ENCODE measurements at places on chromosomes 5 and 9.
A peak's percentile ranks its signal among the peaks of the same experiment; 100 is the strongest.

DNA sequence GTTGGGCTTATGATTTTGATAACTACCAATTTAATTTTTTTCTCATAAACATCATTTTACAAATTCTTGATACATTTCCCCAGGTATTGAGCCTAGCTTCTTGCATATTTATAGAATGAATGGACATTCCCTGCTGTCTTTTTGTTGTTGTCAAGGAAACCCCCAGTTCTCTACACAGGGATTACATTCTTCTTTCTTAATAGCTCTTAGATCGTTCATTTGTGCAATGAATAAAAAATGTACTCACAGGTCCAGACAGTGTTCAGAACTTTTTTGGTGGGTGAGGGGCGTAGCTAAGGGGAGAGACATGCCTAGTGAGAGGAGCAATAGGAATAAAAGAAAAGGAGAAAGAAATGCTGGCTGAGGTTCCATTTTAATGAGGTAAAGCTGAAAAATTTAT, 58.6 kb downstream of the VCAN start:
- no peaks in the 10 kb centered on the region for H3K27me3 ChIP-seq
- no peaks in the 10 kb centered on the region for H3K36me3 ChIP-seq
- no peak for DNase-seq
- no peak overlapping the region for H3K27ac ChIP-seq

DNA sequence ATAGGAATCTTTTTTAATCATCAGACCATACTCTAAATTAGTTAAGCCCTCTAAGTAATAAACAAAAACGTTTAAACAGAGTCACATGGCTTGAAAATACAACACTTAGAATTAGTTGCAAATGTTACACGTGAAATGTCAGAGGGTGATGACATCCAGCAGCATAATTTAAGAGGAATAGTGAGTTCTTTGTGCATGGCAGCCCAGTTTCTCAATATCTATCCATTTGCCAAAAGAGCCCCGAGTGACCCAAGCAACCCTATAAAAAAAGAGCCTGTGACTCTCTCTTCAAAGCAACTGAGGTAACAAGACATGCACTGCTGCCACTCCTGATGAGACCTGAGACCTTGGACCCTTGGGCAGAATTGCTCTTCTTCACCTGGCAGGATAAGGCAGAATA, 96.9 kb upstream of the RASA1 start:
- H3K36me3 ChIP-seq = no peaks in the 10 kb centered on the region
- H3K27ac ChIP-seq = no peak overlapping the region
- H3K27me3 ChIP-seq = no peaks in the 10 kb centered on the region
- no peak for DNase-seq

- H3K4me3 ChIP-seq = no peak overlapping the region
- no peaks in the 10 kb centered on the region for H3K4me1 ChIP-seq
- H3K27me3 ChIP-seq = no peaks in the 10 kb centered on the region
- no peaks in the 10 kb centered on the region for H3K36me3 ChIP-seq
- no peak for DNase-seq
Observed at GRCh38 chr5:88548136-88548805, 279.6 kb upstream of the TMEM161B start.

DNA sequence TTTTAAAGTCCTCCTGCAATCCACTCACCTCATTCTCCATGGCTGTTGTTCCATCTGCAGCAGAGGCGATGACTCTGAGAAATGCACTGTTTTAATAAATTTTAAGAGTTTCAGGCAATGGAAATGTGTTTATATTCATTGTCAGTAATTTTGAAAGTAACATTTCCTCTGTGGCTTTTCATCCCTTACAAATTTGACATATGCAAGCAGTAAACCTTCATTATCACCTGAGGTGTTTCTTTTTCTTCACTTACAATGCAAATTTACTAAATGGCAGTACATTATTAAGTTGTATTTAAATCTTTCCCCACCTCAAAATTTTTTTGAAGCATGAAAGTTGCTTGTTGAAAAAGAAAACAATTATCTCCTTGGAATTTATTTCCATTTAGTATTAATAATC, 136.9 kb downstream of the DIRAS2 start:
- no peak for DNase-seq
- no peak overlapping the region for H3K4me3 ChIP-seq
- H3K27ac ChIP-seq = no peak overlapping the region
- peaks cover 4% of the 10 kb centered on the region for H3K4me1 ChIP-seq
- no peaks in the 10 kb centered on the region for H3K36me3 ChIP-seq
- H3K27me3 ChIP-seq = no peaks in the 10 kb centered on the region

- H3K4me3 ChIP-seq = no peak overlapping the region
- H3K27me3 ChIP-seq = no peaks in the 10 kb centered on the region
- H3K36me3 ChIP-seq = no peaks in the 10 kb centered on the region
- H3K27ac ChIP-seq = no peak overlapping the region
- no peaks in the 10 kb centered on the region for H3K4me1 ChIP-seq
Observed at GRCh38 chr5:109533751-109534272, 124.0 kb upstream of the PJA2 start.

- H3K4me3 ChIP-seq = peak overlapping the region; percentile 56
- peaks cover 11% of the 10 kb centered on the region for H3K4me1 ChIP-seq
Observed at GRCh38 chr5:176810687-176811501, 535 bp downstream of the UNC5A start.

DNA sequence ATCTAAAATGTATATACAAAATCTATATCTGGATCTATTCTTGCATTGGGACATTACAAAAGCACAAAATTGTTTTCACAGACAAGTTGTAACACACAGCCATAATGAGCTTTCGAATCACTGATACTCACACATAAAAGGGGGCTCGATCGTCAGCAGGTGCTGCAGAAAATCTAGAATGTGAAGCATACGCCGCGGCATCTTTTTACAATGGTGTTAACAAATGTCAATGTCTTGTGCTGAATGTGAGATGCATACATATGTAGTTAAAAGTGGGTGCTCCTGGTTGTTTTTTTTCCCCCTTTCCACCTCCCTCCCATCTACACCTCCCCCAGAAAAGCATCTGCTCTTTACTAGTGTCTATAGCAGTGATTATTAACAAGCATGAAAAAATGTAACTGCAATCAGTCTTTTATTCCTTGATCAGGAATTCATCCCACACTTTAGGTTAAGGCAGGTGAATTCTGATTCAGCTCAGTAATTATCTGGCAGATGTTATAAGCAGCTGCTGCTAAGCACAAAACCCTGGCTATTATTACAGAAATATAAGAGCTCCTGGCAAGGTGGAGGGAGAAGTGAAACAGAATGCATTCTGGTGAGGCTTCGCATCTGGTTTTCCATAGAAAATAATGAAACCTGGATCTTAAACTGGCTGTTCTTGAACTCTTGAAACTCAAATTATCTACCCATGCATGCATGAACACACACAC, 114.1 kb downstream of the MPDZ start:
- no peaks in the 10 kb centered on the region for H3K27me3 ChIP-seq
- H3K36me3 ChIP-seq = no peaks in the 10 kb centered on the region
- H3K4me3 ChIP-seq = no peak overlapping the region
- H3K4me1 ChIP-seq = peaks cover 1% of the 10 kb centered on the region
- no peak overlapping the region for H3K27ac ChIP-seq
- DNase-seq = no peak

- H3K36me3 ChIP-seq = no peaks in the 10 kb centered on the region
Observed at GRCh38 chr5:113358696-113359095, 76.1 kb downstream of the TSSK1B start.

DNA sequence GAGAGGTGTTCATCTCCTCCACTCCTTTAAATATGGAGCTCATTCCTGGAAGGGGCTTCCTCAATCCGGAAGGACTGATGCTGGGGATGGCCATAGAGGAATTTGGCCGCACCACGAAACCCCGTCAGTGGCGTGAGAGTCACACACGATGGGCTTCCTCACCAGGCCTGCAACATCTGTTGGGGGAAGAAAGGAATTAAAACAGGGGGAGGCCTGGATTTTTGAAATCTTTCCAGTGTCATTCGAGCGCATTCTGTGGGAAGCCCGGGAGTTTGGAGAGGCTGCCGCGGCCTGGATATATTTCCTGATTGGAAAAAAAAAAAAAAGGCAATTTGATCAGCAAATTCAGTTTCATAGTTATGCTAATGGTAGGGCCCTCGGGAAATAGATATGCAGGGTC, 76.3 kb upstream of the ORM1 start:
- H3K4me1 ChIP-seq = no peaks in the 10 kb centered on the region
- H3K27ac ChIP-seq = no peak overlapping the region
- H3K4me3 ChIP-seq = no peak overlapping the region
- DNase-seq = no peak
- H3K27me3 ChIP-seq = no peaks in the 10 kb centered on the region

DNA sequence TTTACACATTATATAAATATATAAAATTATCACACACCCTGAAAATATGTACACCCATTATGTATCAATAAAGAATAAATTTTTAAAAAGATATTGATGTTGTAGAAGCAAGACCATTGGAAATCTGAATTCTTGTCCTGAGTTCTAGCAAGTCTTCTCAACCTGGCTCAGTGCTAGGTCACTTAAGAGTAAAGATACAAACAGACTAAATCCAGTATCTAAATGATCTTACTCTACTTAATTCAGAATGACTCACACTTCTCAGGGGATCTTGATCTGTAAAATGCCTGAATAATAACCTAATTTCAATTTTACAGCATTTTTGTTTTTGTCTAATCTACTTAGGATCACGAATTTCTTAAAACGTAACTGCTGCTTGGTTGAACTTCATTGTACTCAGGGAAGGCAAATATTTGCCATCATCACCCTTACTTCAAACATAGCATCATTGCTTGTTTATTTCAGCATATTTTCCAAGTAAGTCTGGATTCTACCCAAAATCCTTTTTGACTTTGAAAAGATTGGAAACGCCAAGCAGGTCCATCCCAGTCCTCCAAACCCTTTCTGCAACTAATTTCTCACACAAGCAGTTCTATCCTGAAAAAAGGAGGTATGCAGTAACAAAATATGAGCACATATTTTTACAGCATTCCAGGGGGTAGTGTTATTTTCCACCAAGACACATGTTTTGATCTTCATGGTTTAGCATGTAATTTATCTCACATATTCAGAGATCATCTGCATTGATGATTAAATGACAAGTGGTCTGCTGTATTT, 582.6 kb downstream of the PSAT1 start:
- H3K36me3 ChIP-seq = no peaks in the 10 kb centered on the region
- no peak for DNase-seq
- H3K4me1 ChIP-seq = no peaks in the 10 kb centered on the region
- no peaks in the 10 kb centered on the region for H3K27me3 ChIP-seq
- no peak overlapping the region for H3K4me3 ChIP-seq

- no peak overlapping the region for H3K27ac ChIP-seq
- H3K27me3 ChIP-seq = no peaks in the 10 kb centered on the region
- DNase-seq = no peak
- H3K4me1 ChIP-seq = no peaks in the 10 kb centered on the region
- no peak overlapping the region for H3K4me3 ChIP-seq
Observed at GRCh38 chr9:108045851-108046250, 556.3 kb upstream of the KLF4 start.

- peaks cover 1% of the 10 kb centered on the region for H3K4me1 ChIP-seq
- H3K36me3 ChIP-seq = no peaks in the 10 kb centered on the region
- DNase-seq = no peak
- H3K27ac ChIP-seq = no peak overlapping the region
- peak overlapping the region; percentile 54 for H3K4me3 ChIP-seq
Observed at GRCh38 chr9:95425910-95426551, 90.7 kb downstream of the PTCH1 start.

GRCh38 chr9:73269430-73270101, 117.9 kb downstream of the ANXA1 start:
- no peaks in the 10 kb centered on the region for H3K36me3 ChIP-seq
- no peaks in the 10 kb centered on the region for H3K27me3 ChIP-seq
- no peaks in the 10 kb centered on the region for H3K4me1 ChIP-seq
- no peak overlapping the region for H3K27ac ChIP-seq
- no peak for DNase-seq

GRCh38 chr5:99929067-99929805, 605.9 kb upstream of the FAM174A start:
- H3K27ac ChIP-seq = no peak overlapping the region
- no peaks in the 10 kb centered on the region for H3K4me1 ChIP-seq
- H3K27me3 ChIP-seq = no peaks in the 10 kb centered on the region
- H3K4me3 ChIP-seq = no peak overlapping the region
- no peak for DNase-seq
- H3K36me3 ChIP-seq = no peaks in the 10 kb centered on the region

- no peaks in the 10 kb centered on the region for H3K27me3 ChIP-seq
- H3K4me1 ChIP-seq = peaks cover 4% of the 10 kb centered on the region
- H3K27ac ChIP-seq = no peak overlapping the region
- H3K4me3 ChIP-seq = no peak overlapping the region
Observed at GRCh38 chr5:73321757-73322436, 126.7 kb downstream of the FOXD1 start.

- H3K27me3 ChIP-seq = no peaks in the 10 kb centered on the region
- DNase-seq = no peak
- no peak overlapping the region for H3K27ac ChIP-seq
- H3K4me3 ChIP-seq = no peak overlapping the region
- H3K4me1 ChIP-seq = no peaks in the 10 kb centered on the region
Observed at GRCh38 chr5:131386779-131387178, 122.9 kb downstream of the CDC42SE2 start.

DNA sequence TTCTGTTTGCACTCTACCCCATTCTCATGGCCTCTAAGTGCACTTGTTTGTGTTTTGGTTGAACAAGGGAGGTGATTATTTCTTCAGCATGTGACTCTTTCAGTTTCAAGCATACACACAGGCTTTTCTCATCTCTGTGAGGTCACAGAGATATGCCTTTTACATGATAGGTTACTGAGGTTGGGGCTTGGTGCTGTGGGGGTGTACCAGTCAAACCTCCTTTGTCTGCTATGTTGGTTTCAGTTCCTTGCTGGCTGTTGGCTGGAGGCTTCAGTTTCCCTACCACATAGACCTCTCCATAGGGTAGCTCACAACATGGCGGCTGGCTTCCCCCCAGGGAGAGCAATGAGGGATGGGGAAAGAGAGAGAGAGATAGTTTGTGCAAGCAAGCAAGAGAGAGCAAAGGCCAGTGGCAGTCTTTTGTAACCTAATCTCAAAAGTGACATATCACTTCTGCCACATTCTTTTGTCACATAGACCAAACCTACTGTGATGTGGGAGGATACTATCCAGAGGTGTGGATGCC, 96.7 kb upstream of the SEMA6A start:
- no peak overlapping the region for H3K4me3 ChIP-seq
- H3K27ac ChIP-seq = no peak overlapping the region
- H3K27me3 ChIP-seq = no peaks in the 10 kb centered on the region
- DNase-seq = no peak
- H3K4me1 ChIP-seq = no peaks in the 10 kb centered on the region

DNA sequence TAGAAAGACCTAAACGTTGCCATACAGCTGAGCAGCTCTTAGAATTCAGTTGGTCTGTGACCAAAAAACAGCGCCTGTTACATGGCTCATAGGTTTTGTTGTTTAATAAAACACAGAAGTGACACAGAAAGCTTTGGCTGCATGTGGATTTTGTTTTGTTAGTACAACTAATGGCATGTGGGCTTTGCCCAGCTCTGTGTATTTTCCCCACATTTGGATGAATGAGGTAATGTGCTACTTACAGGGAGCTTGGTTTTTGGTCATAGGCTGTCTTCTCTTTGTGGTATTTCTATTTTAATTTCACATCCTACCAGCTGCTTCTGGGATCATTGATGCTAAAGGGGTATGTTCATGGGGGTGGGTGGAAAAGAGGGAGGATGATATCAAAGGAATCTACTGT, 37.0 kb upstream of the POU4F3 start:
- no peaks in the 10 kb centered on the region for H3K36me3 ChIP-seq
- H3K27me3 ChIP-seq = no peaks in the 10 kb centered on the region
- DNase-seq = no peak
- no peak overlapping the region for H3K27ac ChIP-seq
- H3K4me3 ChIP-seq = no peak overlapping the region
- no peaks in the 10 kb centered on the region for H3K4me1 ChIP-seq
